SIG-M5 (cell line): ENCODE measurements at places on chromosomes 6 and 20.

- no peak for DNase-seq
Measured at GRCh38 chr6:70041411-70041810, 175.1 kb downstream of the COL19A1 start.

- DNase-seq, result no peak
Measured at GRCh38 chr6:38495518-38495917, 144.2 kb downstream of the BTBD9 start.

DNA sequence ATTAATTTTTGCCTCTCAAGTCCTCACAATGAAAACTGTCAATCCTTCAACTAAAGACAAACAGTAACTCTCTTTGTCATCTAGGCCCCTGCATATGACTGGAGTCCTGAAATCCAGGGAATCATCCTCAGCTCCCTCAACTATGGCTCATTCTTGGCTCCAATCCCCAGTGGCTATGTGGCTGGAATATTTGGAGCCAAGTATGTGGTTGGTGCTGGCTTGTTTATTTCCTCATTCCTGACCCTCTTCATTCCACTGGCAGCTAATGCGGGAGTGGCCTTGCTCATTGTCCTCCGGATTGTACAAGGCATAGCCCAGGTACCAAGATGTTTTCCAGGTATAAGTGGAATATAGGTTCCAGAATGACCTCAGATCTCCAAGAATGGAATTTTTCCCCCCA, 15.4 kb downstream of the SLC17A4 start:
- no peak for DNase-seq

GRCh38 chr6:123518441-123519188, 118.1 kb downstream of the TRDN start:
- no peak for DNase-seq

GRCh38 chr6:105034470-105034869, 77.6 kb downstream of the LIN28B start:
- DNase-seq, result no peak

- DNase-seq, result no peak
Measured at GRCh38 chr6:16487996-16488674, 249.7 kb downstream of the GMPR start.

DNA sequence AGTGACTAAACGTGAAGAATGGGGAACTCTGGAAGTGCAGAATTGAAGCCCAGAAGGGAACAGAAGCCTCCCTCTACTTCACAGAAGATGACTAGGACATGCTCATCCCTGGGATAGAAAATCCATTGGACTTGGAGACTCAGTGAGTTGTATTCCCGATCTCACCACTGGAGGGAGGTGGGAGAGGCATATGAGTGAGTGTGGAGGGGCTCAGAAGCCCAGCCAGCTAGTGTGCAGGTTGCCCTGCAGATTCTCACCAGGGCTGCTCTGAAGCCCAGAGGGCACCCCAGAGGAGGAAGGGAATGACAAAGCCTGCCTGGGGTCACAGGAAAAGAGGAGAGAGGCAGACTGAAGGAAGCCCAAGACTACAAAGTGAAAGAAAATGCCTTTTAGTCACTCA, 42.1 kb upstream of the HLA-E start:
- no peak for DNase-seq

- no peak for DNase-seq
Measured at GRCh38 chr20:5065879-5066383, 53.8 kb downstream of the PCNA start.

- no peak for DNase-seq
Measured at GRCh38 chr20:11766961-11767360, 150.7 kb upstream of the BTBD3 start.

GRCh38 chr6:87093651-87094050, 1.3 kb downstream of the CGA start:
- no peak for DNase-seq

- DNase-seq, result no peak
Measured at GRCh38 chr6:11206576-11206975, 25.9 kb downstream of the NEDD9 start.

- DNase-seq, result no peak
Measured at GRCh38 chr6:38171997-38172738, 352.6 kb downstream of the ZFAND3 start.
